ENCODE measurements at places on chromosomes 1 and 21. TPM values are rescaled to one million over a fixed set of nuclear protein-coding genes. Genes with fewer than 3 reads are reported as not detected.

- DNase-seq: no peak
Observed at GRCh38 chr1:235108185-235108593, 20.4 kb downstream of the TOMM20 start.

DNA sequence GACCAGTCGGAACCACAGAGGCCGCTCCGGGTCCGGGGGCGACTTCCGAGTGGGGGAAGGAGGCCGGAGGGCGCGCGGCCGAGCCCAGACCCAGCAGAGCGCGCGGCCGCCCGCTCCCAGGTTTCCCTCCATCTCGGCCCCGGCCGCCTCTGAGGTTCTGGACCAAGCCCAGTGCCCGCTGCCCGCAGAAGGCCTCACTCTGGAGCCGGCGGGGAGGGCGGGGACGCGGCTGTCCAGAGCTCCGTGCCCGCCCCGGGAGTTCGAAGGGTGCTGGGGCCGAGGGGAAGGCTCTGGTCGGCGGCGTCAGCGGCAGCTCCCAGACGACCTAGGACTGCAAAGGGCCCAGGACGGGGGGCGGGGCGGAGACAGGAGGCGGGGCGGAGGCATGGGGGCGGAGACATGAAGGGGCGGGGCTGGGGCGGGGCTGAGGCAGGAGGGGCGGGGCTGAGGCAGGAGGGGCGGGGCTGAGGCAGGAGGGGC, 48.0 kb upstream of the SLC19A1 start:
- DNase-seq: peak; percentile 51

DNA sequence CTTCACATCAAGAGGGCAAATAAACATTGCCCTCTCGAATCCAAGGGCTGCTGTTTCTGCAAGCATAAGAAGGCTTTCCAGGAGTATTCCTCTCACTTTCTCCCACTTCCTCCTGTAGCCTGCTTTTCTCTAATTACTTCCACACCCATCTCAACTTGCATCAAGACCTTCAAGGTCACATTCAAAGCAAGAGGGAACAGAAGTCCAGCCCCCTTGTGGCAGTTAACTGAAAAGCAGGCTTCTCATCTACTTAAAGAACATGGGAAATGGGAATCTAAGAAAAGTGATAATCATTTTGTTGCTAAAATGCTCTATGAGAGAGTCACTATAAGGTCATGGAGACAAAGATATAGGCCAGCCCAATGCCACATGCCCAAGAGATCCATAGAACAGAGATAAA, 874.4 kb downstream of the KCNT2 start:
- DNase-seq: no peak

- no peak for DNase-seq
Observed at GRCh38 chr21:17784604-17785402, 34.4 kb downstream of the C21orf91 start.

GRCh38 chr1:230317823-230318819, 108.0 kb downstream of the PGBD5 start:
- no peak for DNase-seq

GRCh38 chr21:45990049-45990711, 8.6 kb downstream of the COL6A1 start:
- DNase-seq: no peak

DNA sequence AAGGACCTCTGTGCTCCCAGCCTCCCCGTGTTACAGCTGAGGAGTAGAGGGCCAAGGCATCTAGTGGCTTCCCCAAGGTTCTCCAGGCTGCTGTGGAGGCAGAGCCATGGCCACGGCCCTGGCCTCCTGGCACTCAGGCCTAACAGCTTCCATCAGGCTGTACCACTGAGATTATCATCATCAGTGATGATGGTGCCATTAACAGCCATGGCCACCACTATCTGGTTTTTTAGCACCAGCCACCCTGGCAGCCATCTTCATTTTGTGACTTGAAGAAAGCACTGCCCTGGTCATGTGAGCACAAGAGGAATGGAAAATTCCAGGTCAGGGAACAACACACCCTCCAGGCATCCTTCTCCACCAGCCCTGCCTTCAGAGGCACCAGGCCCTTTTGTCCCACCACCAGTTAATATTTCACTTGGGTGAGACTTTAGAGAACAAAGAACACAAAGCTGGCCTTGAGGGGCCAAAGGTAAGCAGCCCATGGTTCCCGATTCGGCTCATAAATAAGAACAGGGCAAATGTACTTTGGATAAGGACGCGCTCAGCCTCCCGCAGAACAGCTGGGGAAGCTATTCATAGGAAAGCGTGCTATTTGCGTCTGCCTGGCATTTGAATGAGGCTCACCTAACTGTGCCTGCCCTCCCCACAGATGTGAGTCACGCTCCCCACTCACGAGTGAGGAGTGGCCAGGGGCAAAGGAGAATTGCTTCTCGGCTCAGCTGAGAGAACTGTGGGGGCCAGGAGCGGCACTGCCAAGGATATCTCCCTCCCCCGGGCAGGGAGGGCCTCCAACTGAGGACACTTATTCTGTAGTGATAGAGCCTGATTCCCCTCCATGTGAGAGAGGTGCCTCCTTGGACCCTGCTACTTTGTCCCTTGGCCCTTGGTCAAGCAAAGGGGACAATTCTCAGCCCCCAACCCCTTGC, 95.6 kb downstream of the CD58 start:
- DNase-seq: no peak

DNA sequence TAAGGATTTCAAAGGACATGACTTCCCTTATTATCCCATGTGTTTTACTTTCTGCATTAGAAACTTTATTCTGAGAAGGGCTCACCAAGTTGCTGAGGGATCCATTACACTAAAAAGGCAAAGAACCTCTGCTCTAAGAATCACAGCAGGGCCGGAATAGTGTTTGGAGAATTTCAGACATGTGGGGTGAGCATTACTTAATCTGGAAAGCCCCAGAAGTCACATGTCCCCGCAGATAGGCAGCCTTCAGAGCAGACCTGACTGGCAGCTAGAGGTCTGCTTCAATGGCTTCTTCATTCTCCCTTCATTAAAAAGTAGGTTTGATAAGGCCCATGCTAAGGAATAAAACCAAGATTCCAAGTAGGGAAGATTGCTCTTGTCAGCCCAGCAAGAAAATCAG, 52.6 kb upstream of the RBM15 start:
- no peak for DNase-seq

GRCh38 chr1:221435504-221435904, 306.4 kb downstream of the DUSP10 start:
- DNase-seq: no peak

DNA sequence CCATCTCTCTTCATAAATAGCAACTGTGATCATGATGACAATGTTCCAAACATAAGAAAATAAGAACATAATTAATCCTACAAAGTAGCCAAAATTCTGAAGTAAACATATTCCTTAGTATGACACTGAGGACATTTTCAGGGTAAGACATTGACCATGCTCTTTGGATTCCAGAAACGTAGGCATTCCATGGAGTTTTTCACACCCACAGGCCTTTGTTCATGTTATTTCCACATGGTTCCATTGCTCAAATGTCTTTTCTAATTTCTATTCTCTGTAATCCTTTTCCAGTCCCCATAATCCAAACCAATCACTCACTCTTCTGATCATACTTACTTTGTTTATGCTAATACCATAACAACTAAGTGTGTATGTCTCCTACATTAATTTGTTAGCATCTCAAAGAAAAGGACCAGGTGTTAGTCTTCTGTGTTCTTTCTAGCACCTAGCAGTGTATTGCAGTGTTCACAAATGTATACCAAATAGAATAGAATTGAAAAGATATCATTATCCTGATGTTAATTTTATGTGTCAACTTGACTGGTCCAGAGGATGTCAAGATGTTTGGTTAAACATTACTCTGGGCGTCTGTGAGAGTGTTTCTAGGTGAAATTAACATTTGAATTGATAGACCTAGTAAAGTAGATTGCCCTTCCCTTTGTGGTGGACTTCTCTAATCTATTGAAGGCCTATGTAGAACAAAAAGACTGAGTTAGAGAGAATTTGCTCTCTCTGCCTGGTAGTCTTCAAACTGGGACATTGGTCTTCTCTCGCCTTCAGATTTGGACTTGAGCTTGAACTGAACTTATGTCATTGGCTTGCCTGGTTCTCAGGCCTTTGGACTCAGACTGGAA, 516.6 kb downstream of the PTPRC start:
- no peak for DNase-seq

GRCh38 chr1:220748089-220748934, at the start of gene MTARC2:
Gene MTARC2, plus strand, starts transcription at chr1:220748322. Its CDS starts 210 bp downstream, at chr1:220748532.
- DNase-seq: no peak

DNA sequence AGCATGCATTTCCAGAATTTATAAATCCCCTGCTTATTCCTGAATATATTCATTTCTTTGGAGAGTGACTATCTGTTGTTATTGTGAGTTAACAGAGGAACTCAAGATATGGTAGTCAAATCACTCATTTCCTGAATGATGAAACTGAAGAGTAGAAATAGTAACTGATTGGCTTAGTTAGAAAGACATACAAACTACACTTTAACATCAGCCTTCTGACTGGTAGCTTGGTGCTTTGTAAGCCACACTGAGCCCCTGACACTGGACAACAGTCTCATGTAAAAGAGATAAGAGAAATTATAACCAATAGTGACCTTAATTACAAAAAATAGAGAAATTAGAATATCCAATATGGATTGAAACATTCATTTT, 4.8 kb downstream of the GBP7 start:
- DNase-seq: no peak

DNA sequence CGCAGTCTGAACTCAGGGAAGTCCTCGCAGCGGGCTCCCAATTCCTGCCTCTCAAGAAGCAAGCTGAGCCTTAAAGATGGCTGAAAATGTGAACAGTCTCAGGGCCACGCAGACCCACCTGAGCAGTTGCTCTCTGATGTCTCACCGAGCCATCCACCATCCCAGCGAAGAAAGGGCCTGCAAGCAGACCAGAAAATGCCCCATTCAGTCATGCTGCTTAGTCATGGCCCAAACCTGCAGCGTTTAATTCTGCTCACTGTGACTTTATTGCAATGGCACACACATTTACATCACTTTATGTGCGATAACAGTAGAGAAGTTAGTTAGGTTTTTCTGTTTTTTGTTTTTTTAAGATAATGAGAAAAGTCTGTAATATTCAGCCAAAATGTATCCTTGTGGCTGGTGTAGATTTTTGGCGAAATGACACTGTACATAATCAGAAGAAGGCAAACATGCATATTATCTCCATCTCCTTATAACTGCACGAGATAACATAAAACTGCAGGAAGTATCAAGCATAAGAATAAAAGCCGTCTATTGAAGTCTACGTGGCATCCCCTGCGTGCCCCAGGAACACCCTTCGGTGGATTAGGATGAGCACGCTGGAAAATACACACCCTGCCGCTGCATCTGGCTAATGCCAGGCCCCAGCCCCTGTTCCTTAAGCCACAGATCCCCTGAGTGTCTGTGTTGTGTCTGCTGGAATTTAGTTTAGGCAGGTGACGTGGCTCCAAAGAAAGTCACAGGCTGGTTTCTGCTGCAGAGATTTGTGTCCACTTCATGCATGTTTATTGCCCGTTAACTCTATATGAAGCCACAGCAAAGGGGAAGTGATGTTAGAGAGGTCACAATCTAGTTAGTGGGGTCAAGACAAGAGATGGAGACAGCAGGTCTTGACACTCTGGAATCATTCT, 119.8 kb upstream of the IRF2BP2 start:
- DNase-seq: no peak

Gene FCRL2
- total RNA-seq: 0.88 TPM

Gene KCNQ4
- 0.14 TPM for total RNA-seq

Gene CYP4A11
- not detected for total RNA-seq

Gene PRELP
- total RNA-seq: not detected

Gene POU3F1
- 0.15 TPM for total RNA-seq

Gene HLX
- 1.0 TPM for total RNA-seq

Gene TSPEAR
- total RNA-seq: not detected

All from natural killer cell (primary cell).